ENCODE measurements at places on chromosomes 4 and X.

- no peak for DNase-seq
Measured at GRCh38 chrX:149471397-149471796, 33.7 kb downstream of the IDS start.

DNA sequence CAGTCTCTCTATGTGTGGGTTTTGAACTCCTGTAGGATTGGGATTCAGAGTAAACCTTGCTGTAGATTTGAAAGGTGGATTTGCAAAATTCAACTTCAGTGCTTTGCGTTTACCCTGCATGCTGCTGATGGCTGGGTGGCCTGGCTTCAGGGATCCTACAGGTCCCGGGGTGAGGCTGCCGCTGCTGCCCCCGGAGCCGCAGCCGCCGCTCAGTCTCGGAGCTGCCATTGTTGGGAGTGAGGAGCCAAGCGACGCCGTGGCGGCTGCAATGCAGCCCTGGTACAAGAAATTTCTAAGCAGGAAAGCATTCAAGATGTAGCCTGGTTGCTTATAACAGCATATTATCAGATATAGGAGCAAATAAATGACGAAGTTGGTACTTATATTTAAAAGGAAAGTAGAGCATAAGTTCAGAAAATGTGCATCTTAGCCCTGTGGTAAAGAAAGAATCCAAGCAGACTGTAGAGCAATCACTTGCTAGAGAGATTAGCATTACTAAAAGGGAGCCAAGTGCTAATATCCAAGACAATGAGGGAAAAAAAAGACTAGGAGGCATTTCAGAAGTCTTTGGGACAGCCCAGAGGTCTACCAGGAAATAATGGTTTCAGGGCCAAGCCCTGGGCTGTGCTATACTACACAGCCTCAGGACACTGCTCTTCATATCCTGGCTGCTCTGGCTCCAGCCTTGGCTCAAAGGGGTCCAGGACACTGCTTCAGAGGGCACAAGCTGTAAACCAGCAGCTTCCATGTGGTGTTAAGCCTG, 36.9 kb upstream of the CHIC1 start:
- no peak for DNase-seq

- no peak for DNase-seq
Measured at GRCh38 chr4:3022112-3022511, 52.2 kb downstream of the HTT-AS start.

GRCh38 chrX:21989384-21989783, 42.7 kb upstream of the PHEX start:
- DNase-seq = no peak

- DNase-seq = no peak
Measured at GRCh38 chr4:74335341-74336021, 27.2 kb downstream of the EPGN start.

GRCh38 chr4:85732124-85732523, 257.2 kb downstream of the ARHGAP24 start:
- DNase-seq = no peak

DNA sequence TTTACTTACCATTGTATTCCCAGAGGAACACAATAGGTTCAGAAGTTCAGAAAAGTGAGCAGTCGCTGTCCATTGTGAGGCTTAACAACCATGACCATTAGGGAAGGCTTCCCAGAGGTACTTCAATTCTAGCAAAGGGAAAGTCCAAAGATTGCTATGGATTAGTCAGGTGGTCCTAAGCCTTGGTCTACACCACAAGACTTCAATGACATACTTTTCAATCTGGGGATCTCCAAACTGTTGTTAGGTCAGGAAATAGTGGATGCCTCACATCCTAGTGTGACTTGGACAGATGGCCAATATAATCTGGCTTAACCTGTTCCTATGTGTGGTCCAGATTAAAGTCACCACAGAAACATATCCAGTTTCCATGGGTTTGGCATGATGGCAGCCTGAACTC, 118.0 kb downstream of the SPCS3 start:
- no peak for DNase-seq

GRCh38 chrX:55135171-55135570, 46.4 kb downstream of the PAGE2 start:
- no peak for DNase-seq

DNA sequence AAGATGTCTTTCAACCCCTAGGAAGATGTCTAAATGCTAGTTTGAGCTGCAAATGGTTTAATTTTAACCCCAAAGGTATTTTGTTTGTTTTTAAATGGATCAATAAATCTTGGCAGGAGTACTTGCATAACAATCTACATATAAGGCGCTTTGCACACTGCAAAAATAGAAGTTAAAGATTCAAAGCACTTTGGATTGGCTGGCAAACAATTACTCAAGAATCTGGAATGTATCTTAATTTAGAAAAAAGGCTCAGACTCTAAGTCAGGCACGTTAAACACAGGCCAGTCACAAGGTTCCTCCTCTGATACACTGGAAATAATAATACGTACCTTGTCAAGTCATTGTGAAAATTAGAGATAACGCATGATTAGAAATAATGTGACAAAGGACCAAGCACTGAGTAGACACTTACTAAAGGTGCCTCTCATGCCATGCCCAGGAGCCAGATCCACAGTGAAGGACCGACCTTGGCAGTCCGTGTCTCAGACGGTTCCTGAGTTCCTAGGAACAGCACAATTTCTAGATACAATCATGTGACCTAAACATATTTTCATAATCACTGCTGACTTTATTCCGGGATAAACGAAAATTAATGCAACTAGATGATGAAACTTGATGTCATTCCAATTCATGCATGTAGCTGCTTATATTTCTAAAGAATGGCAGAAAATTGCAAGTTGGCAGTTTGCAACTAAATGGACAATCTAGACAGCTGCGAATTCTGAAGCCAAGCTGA, 49.6 kb downstream of the PROM1 start:
- DNase-seq = no peak

GRCh38 chr4:70746179-70746839, 24.5 kb downstream of the RUFY3 start:
- DNase-seq = no peak

GRCh38 chr4:107853444-107854355, 29.0 kb downstream of the SGMS2 start:
- DNase-seq = no peak

- no peak for DNase-seq
Measured at GRCh38 chr4:118757761-118758251, 72.6 kb downstream of the METTL14 start.

GRCh38 chr4:153553819-153554170, 87.6 kb downstream of the TMEM131L start:
- no peak for DNase-seq

DNA sequence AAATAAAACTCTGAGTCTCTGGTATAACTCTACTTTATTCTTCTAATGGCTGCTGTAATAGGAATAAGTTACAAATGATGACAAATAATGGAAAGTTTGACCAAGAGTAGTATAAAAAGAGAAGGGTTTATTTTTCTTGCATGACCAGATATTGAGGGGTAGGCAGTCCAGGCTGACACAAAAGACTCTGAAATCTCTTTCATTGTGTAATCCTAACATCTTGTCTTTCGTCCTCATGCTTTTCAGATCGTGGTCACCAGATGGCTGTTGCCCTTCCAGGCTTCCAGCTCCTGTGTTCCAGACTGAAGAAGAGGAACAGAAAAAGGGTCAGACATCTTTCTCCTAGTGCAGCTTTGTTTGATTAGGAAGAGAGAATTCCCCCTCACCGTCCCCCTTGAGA, 176.9 kb upstream of the GK2 start:
- DNase-seq = no peak

DNA sequence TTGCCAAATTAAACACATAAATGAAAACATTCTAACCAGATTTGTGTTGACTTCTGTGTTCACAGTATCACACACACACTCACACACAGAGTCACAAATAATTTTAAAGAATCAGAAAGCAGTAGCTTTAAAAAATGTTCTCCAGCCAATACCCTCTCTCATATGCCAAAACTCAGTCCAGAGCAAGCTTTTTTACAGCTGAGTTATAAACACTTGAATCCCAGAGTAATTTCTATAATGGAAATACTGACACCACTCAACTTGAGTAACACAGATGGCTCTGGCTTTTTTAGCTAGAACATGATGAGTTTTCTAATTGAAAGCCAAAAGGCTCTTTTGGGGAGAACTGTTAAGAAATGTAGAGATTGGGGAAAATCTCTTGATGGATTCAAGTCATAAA, 100.8 kb downstream of the DOCK11 start:
- DNase-seq = no peak

DNA sequence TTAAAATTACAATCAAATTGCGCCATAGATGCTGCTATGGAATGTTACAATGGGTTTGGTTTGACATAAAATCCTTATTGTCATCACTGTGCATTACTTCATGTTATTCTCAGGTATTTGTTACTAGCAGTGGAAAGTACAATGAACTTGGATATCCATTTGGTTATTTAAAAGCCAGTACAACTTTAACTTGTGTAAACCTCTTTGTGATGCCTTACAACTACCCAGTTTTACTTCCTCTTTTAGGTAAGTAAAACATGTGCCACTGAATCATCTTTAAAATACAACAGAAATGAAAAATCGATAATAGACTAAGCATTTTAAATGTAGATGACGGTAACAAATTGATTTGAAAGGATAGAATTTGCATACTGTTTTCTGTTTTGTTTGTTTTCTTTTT, 35.6 kb downstream of the INTS6L start:
- DNase-seq = no peak

DNA sequence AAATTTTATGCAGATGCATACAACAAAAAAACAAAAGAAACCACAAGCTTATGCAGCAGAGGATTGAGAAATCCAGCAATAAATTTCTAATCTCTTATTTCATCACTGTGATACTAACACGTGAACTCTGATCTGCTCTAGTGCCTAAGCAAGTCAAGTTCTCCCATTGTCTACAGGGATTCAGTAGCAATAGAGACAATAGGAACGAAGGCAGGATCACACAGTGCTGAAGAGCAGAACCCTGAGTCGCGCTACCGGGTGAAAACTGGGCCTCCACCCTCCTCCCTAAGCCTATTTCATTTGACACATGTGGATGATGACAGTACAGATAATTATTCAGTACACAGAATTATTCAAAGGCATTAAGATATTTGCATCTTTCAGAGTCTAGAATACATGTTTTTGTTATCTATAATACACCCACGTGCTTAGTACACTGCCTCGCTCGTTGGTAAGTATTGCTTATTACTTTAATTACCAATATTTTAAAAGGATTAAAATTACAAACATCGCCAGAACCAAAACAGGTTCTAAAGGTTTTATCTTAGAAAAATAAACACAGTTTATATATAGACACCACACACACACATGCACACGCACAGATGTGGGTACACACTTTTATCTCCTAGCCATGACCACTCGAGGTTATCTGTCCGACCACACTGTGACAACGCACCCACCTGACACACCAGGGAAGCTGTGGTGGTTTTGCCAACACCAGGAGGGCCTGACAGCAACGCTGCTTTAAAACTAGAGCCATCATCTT, 60.1 kb downstream of the RFC1 start:
- DNase-seq = no peak

DNA sequence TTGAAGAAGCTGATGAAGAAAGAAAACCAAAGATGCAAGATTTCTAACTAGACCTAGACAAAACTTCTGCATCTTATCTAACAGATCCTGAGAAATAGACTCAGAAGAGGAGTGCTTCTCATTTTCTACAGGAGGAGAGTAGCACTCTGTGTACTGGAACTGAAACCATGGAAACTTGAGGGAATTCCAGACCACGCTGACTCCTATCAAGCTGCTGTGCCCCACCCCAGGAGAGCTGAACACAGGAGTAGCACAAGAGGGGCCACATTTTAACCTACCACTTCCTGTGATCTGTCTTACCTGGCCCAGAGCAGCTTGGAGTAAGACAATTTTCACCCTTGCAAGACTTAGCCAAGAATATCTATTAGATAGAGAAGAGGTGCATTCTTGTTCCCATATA, 248.9 kb downstream of the SCFD2 start:
- no peak for DNase-seq

GRCh38 chrX:134374294-134374693, 85.7 kb upstream of the HPRT1 start:
- no peak for DNase-seq

- no peak for DNase-seq
Measured at GRCh38 chr4:3212391-3213105, 36.4 kb upstream of the MSANTD1 start.

DNA sequence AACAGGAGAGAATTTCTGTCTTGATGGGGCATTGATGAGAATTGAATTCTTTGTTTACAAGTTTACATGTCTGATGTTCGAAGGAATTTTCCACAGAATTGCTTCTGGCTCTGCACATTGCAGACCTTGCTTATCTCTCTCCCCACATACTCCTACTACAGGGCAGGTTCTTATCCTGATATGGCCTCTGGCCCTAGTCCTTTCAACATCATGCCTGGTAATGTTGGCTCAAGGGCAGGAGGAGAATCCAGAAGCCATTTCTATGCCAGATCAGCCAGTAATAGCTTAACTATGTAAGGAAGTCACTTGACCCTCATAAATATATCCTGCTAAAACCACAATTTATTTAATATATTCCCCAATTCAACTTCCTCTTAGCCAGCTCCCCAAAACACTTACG, 24.3 kb upstream of the TSPAN5 start:
- DNase-seq = no peak

DNA sequence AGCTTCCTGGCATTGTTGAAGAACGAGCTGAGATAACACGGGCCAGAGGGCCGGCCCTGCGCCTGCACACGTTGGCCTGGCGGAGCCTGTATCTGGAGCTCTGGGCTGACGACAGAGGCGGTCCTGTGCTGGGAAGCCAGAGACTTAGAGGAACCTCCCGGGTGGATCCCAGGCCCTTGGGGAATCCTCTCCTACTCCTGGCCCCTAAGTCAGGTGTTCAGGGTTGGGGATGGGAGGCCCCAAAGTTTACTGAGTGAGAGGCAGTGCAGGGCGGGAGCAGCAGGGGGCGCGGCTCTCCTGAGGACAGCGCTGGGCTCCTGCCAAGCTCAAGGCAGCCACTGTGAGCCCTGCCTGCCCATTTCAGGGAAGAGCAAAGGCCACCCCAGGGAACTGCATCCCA, 2.5 kb upstream of the HTRA3 start:
- DNase-seq = no peak

DNA sequence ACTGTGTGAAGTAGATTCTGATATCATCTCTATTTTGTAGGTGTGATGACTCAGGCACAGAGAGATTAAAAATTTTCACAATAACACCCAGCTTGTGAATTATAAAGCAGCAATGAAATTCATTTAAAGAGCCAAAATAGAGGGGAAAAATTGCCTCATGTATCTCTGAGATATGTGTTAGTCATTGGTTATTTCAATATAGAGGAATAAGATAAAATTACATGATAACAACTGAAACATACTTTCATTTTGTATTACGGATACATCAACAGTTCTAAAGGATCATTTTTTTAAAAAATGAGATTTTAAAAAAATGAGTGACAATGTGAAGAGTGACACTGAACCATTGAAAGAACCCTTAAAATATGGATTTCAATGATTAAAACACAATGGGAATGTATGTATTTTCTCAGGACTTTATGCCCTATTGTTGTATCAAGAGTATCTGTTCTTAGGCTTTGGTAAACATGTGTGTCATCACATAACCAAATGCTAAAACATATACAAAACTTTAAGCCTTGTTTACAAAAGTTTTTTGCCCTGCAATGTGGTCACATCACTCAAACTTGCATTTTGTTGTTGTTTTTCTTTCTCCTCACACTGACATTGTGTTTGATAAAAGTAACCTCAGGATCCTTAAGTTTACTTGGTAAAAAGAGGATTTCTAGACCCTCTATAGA, 221.3 kb downstream of the ANTXR2 start:
- DNase-seq = no peak

GRCh38 chr4:112348488-112349158, 51.5 kb downstream of the ALPK1 start:
- DNase-seq = no peak

- no peak for DNase-seq
Measured at GRCh38 chrX:43822014-43822413, 60.2 kb downstream of the MAOB start.
